ENCODE measurements at places on chromosomes 2 and 18.

DNA sequence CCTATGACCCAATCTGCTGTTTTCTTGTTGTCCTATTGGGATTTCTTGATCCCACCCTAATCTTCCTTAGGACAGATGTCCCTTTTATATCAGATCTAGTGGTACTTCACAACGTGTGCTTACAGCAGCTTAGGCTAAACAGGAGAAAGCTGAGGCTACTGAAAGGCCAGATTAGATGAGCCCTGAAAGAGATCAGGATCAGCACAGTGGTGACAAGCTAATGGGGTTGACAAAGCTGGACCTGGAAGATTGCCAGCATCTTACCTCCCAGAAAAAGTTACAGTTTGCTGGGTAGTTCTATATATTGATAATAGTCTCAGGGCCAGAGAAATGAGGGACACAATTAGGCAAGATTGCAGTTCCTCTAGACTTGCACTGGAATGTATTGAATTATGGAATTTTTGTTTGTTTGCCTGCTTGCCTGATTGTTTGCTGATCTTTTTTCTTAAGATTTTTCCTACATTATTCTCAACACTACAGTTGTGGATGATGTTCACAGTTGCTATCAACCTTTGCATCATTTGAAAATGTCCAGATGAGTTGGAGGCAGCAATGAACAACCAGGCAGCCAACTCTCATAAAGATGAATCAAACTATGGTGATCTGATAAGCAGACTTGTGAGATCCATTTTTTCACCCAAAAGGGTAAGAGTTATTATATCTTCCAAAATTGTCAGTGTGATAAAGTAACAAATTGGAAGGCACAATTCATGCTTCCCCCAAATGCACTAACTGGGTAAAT is 49.1 kb upstream of the PIK3C3 start:
- DNase-seq, result no peak

- peak; percentile 25 for DNase-seq
Observed at GRCh38 chr2:210477496-210477895, 937 bp upstream of the LANCL1 start.

- DNase-seq, result peak; percentile 7
Observed at GRCh38 chr2:885230-886071, 65.2 kb upstream of the SNTG2 start.

- DNase-seq, result peak; percentile 54
Observed at GRCh38 chr18:63788447-63789096, 13.4 kb downstream of the SERPINB7 start.

DNA sequence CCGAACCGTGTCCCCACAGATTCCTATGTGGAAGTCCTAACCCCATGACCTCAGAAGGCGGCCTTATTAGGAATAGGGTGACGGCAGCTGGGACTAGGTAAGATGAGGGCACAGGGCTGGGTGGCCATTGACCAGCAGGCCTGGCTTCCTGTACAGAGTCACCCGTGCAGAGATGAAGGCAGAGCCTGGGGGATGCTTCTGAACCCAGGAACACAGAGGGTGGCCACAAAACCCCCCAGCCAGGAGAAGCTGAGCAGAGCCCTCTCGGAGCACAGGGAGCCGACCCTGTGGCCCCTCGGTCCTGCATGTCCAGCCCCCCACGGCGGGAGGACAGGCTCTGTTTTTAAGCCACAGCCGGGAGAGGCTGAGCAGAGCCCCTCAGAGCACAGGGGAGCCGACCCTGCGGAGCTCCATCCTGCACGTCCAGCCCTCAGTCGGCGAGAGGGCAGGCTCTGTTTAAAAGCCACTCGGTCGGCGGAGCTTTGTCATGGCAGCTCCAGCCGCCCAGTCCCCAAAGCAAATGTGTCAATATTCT is 2.7 kb downstream of the PDCD1 start:
- DNase-seq, result no peak

DNA sequence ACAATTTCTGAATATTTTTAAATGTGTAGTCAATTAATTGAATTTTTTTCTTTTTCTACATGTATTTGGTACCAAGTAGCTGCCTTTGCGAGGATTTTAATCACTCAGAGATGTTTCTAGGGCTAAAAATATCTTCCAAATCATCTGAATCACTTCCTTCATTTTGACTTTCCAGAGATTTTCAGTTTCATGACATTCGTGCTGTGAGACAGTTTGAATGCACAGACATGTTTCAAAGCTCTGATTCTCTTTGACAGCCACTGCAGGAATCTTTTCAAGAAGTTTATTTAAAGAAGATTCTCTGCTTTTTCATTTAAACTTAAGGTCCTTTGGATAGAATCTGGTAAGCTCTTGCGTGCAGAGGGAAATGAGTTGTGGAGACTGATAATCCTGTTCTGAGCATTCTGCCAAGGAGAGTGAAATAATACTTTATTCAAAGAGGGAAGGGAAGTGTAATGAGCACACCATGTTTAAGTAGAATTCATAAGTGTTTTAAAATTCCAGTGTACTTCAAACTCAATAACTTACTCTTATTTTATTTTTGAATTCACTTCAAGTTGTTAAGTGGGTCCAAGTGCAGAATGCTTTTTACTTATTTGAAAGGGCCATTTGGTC is 9.7 kb downstream of the CYBRD1 start:
- no peak for DNase-seq

DNA sequence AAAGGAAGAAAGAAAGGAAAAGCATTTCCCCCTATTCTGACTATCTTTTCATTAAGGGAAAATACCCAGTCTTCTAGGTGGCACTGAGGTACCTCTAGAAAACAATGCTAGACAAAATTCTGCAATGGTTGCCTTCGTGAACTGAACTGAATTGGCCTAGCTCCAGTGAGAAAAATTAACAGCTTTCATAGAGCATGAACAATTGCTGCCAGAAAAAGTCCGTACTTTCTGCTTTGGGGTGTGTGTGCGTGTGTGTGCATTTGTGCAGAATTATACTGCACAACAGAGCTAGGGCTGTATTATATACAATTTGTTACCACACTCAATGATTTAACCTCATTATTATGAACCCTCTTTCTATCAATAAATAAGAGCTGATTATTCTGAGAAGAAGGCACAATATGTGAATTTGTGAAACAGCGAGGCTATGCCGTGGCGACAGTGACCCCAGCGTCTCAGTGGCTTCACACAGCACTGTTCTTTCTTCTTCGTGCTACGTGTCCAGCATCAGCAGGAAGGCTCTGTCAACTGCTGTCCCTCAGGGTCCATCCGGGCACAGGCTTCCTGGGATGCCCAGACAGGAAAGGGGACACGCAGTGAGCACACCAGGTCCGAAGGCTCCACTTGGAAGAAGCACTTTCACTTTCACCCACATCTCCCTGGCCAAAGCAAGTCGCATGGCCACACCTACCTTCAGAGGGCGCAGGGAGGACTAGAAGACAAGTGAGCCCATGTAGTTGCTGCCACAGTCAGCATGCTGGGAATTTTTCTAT is 47.5 kb downstream of the PTGR3 start:
- DNase-seq, result peak; percentile 23

GRCh38 chr2:190098851-190099250 is 36.3 kb upstream of the MSTN start:
- DNase-seq, result no peak

DNA sequence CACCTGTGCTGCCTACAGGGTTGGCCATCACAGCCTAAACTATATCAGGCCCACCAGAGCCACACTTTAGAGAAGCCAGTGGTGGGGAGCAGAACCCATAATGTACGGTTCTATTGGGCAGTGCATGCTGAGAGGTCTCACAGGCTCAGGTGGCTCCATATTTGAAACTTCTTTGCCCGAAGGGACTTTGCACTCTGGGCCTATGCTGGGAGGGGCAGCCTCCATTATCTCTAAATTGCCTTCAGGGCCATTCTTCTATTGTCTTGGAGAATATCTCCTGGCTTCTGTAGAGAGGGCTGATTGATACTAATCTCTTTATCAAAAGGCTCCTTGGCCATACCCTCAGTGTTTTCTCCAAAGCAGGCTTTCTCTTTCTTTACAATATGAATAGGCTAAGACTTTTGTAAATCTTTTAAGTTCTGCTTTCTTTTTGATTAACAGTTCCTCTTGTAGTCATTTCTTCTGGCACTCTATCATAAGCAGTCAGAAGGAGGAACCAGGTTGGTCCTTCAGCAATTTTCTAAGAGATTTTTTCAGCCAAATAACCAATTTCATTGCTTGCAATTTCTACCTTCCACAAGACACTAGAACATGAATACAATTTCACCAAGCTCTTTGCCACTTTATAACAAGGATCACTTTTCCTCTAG is 44.5 kb downstream of the RPE start:
- DNase-seq, result no peak

- DNase-seq, result no peak
Observed at GRCh38 chr2:28979576-28980366, 1.3 kb upstream of the TOGARAM2 start.

DNA sequence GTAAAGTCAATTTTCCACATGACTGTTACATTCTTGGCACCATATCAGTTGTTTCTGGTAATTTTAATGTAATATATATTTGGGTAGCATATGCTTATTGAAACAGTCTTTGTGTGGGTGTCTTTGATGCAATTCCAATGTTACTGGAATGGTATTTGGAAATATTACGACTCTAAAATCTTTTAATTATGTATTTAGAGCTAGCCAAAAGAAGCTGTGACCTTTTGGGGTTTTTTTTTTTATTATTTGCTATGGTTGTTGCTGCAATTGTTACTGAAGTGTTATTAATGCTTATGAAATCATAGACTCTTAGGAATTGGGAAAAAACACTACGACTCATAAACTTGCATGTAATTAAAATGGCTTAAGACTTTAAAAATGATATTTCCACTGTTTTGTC is 95.9 kb downstream of the AOX1 start:
- DNase-seq, result no peak

GRCh38 chr18:61602836-61603235 is 269.6 kb downstream of the CDH20 start:
- DNase-seq, result no peak

- no peak for DNase-seq
Observed at GRCh38 chr2:57443086-57443485, 603.5 kb upstream of the VRK2 start.

GRCh38 chr2:64905338-64906024 is 83.7 kb upstream of the SLC1A4 start:
- DNase-seq, result no peak

- DNase-seq, result no peak
Observed at GRCh38 chr2:186531257-186531775, 45.3 kb downstream of the ZC3H15 start.

GRCh38 chr18:33802955-33803354 is 224.9 kb downstream of the ASXL3 start:
- DNase-seq, result no peak

- DNase-seq, result no peak
Observed at GRCh38 chr2:61787941-61788563, 65.8 kb downstream of the FAM161A start.

DNA sequence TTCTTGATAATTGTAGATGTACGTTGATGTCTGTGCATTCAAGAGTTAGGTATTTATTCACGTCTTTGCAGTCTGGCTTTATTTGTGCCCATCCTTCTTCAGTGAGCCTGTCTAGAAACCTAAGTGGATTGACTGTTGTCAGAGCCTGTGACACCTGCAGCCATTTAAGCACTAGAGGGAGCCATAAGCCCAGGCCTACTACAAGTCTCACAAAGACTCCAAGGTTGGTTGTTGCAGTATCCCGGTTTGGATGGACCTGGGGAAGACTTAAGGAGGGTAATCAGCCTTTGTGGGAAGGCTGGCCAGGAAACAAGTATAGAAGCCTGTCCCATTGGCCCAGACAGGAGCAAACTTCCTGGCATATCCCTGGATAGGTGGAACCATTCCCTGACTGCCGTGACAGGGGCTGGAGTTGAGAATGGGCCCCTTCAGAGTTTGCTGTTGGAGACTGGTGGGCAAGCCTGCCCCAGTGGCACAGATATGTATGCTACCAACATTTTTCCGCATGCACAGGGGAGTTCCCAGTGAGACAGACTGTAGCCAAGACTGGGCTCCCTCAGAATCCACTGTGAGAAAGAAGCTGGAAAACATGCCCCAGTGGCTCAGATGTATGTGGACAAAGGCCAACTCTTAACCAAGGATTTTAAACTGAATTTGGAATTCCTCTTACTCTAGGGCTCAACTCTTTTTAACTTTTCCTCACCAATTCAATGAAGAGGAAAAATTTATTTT is 9.3 kb upstream of the LRRC30 start:
- DNase-seq, result no peak

DNA sequence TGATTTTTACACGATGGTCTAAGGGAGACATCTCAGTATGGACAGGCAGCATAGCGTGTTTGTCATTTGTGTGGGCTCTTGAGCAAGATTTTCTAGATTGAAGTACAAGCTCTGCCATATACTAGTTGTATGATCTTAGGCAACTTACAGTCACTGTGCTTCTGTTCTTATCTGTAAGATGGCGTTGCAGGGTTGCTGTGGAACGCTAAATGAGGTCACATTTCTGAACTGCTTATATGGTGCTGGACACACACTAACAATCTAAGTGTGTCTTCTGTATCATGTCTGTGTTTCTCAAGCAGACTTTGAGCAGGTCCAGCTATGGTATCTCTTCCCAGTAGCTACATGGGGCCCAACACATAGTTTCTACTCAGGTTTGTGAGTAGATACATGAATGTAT is 29.2 kb downstream of the PARD3B start:
- no peak for DNase-seq

- DNase-seq, result peak; percentile 34
Observed at GRCh38 chr18:49031511-49032188, 80.9 kb upstream of the SMAD7 start.

GRCh38 chr2:164314148-164314547 is 307.1 kb downstream of the GRB14 start:
- DNase-seq, result no peak

- no peak for DNase-seq
Observed at GRCh38 chr2:31108561-31109286, 29.5 kb downstream of the GALNT14 start.

GRCh38 chr2:145123606-145124005 is 603.7 kb upstream of the ZEB2 start:
- DNase-seq, result no peak

DNA sequence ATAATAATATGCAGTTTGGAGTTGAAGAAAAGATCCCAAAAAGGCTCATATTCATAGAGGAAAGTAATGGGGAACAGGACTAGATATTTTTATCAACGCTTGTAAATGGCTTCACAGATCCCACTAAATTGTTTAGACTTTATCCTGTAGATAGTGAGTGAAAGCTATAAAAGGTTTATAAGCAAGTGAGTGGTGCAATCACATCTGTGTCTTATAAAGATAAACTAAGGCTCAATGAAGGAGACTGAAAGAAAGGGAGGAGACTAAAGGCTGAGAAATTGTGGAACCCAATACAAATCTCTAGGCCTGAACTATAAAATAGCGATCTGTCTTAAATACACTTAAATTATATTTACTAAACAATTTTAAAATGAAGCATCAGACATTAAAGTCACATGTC is 7.7 kb downstream of the SP3 start:
- no peak for DNase-seq

DNA sequence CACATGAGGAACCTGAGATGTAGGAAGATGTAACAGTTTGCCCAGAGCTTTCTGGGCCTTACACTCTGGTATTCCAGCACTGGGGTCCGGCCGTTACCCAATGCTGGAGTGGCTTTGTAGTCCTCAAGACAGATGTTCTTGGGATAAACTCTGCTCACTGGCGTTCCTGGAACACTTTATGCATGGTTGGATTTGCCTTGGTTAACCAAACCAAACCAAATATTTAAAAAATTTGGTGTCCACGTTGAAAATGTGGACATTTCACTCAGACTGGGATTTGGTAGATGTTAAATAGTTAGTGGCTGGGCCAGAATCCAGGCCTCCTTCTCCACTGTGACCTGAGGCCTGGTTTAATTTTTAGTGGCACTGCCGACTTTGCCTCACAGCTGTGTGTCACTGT is 81.5 kb downstream of the ACOXL start:
- DNase-seq, result no peak

GRCh38 chr2:141035846-141036420 is 1094.9 kb downstream of the LRP1B start:
- no peak for DNase-seq

Measured in activated T-cell treated with anti-CD3 and anti-CD28 coated beads, Interleukin-2, amount 50 U/mL, for 48 hours (primary cell).